ENCODE measurements at places on chromosomes 3 and 15.

DNA sequence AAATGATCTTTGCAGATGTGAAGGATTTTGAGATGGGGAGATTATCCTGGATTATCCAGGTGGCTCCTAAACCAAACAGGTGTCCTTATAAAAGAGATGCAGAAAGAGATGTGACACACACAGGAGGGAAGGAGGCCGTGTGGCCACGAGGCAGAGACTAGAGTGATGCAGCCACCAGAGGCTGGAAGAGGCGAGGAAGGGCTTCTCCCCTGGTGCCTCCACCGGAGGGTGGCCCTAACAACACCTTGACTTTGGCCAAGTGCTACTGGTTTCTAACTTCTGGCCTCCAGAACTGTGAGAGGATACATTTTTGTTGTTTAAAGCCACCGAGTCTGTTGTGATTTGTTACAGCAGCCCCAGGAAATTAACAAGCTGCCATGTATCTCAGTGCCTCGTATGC lies 127.1 kb downstream of the ASB7 start:
- no peak for DNase-seq

DNA sequence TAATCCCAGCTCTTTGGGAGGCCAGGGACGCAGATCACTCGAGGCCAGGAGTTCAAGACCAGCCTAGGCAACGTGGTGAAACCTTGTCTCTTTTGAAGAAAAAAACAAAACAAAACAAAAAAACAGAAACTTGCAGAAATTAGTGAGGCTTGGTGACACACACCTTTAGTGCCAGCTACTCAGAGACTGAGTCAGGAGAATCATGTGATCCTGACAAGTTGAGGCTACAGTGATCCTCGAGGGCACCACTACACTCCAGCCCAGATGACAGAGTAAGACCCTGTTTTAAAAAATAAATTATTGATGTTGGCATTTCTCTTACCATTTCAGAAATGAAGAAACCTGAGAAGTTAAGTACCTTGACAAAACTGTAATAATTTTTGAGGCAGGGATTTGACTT lies 44.6 kb upstream of the CCNB2 start:
- no peak for DNase-seq

GRCh38 chr3:23810343-23811184 lies 4.8 kb downstream of the UBE2E1 start:
- peak; percentile 81 for DNase-seq

DNA sequence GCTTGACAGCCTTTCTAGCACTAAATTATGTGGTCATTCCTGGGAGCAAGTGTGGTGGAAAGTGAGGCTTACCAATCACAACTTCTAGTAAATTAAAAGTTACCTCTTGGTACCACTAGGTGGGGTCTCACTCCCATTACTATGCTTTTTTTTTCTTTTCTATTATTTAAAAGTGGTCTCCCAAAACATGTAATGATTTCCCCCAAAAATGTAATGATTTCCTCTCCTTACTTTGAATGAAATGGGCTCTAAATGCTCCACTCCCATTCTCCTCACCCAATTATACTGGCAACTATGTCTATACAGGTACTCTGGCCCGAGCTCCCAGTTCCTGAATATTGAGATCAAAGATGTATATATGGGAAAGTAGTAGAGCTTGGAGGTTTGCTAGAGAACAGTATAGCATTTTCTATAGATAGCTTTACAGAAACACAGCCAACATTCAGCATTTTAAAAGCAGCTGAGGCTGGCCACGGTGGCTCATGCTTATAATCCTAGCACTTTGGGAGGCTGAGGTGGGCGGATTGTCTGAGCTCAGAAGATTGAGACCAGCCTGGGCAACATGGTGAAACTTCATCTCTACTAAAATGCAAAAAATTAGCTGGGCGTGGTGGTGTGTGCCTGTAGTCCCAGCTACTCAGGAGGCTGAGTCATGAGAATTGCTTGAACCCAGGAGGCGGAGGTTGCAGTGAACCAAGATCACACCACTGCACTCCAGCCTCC lies 70.9 kb downstream of the DCUN1D1 start:
- no peak for DNase-seq

DNA sequence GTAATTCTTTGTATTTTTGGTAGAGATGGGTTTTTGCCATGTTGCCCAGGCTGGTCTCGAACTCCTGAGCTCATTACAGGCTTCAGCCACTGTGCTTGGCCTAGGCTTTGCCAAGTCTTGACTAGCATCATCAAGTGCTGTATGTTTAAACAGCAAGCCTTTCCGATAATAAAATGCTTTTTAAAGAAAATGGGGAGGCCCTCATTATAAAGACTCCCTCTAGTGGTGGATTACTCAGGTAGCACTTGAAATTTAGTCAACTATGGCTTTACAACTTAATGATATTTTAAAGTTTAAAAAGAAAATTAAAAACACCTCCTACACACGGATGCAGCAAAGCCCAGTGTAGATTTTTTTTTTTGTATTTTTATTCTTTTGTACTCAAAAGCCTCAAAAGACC lies 213.6 kb downstream of the GAP43 start:
- DNase-seq, result no peak

GRCh38 chr3:46372492-46373359 lies 2.0 kb downstream of the CCR5 start:
- no peak for DNase-seq

GRCh38 chr15:32852771-32853170 lies 135.0 kb downstream of the GREM1 start:
- DNase-seq, result no peak

- DNase-seq, result no peak
These were observed 49.5 kb upstream of the STXBP5L start for GRCh38 chr3:120858521-120858920.

DNA sequence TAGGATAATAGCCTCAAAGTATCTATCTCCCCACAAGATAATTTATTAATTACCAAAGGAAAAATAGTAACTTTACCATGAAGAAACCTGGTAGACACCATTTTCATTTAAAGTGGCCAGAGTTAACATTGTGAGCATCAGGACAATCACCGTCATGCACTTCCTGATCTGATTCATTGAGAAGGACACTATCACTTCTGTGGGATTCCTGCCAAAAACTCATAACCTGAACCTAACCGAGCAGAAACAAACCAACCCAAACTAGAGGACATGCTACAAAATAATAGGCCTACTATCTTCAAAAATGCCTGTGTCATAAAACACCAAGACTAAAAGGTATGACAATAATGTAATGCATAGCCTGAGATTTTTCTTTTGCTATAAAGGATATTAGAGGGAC lies 39.0 kb downstream of the FSIP1 start:
- DNase-seq, result no peak

DNA sequence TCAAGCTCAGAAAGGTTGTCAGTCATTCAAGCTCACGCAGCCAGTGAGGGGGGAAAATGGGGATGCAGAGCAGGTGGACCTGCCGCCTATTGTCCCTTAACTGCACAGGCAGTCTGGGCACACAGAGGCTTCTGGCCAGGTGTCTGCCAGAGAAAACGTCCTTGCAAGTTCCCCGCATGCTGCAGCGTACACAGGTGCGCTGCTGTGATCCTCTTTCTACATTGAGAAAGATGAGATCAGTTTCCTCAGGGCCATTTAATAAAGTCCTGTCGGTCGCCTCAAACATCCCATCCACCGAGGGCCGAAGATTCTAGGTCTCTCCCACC lies 445 bp upstream of the TSEN2 start:
- no peak for DNase-seq

DNA sequence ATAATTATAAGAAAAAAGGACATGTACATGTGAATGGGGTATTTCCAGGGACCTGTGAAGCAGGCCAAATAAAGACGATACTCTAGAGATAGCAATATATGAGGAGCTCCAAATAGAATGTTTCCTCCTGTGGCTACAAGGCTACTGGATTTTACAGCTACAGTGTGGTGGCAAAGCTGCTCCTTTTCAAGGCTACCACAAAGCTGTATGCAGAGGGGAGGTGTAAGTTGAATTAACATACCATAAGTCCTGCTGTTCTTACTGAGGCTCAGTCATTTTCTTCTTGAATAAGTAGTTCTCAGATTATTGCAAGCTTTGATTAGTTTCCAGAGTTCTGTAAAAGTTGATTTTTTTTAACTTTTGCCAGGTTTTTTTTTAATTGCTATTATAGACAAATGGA lies 1184.6 kb upstream of the EPHA6 start:
- no peak for DNase-seq

- no peak for DNase-seq
These were observed 22.2 kb upstream of the GOLIM4 start for GRCh38 chr3:168117853-168118313.

GRCh38 chr15:60496853-60497252 lies 17.9 kb upstream of the ICE2 start:
- DNase-seq, result no peak

DNA sequence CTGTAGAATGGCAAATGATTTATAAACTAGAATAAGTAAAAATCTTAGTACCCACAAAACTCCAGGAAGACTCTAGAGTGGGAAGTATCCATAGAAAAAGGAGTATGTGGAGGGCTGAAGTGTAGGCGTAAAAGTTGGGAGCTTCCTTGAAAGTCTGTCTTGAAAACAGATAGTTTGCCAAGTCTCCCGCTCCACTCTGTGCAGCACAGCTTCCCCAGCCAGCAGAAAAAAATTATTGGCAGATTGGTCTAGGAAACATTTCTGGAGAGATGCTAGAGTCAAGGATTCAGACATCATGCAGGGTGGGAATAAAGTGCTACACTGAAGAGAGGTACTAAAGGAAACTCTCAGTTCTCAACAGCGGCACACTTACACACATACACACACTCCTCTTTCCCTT lies 53.4 kb upstream of the CD200R1L start:
- DNase-seq, result no peak

GRCh38 chr3:49531715-49532114 lies 22.6 kb upstream of the BSN start:
- no peak for DNase-seq

- DNase-seq, result no peak
These were observed 885 bp downstream of the EFCC1 start for GRCh38 chr3:129001806-129002572.

GRCh38 chr15:63968700-63969099 lies 77.6 kb downstream of the DAPK2 start:
- DNase-seq, result no peak

DNA sequence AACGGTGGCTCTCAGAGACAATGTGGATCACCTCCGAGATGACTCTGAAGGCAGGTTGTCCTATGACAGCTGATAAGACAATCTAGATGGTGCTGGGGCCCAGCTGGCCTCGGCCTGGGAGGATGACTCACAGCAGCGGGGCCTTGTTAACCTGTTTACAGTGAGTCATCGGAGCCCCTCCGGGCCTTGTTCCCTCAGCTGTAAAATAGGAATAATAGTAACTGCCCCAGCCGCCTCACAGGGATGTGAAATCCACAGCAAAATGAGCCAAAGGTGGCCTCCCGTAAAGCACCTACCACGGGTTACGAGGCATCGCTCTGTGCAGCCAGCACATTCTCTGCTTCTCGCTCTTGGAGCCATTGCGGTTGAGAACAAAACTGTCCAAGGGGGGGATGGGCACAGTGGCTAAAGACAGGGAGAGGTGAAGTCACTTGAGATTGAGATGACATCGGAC lies 88.6 kb upstream of the RASGRF1 start:
- DNase-seq, result peak; percentile 43

DNA sequence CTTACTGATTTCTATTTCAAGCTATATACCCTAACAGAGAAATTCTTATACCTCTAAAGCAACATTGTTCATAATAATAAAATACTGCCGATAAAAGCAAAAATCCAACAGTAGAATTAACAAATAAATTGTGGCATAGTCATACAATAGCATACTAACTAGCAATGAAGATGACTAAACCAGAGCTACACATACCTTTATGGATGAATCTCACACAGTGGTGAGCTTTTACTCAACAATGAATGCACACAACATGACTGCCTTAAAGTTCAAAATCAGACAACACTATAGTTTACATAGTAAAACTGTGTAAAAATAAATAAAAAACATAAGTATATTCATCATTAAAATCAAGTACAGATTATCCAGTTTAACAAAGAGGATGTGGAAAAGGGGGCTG lies 99.1 kb downstream of the NR1I2 start:
- no peak for DNase-seq

DNA sequence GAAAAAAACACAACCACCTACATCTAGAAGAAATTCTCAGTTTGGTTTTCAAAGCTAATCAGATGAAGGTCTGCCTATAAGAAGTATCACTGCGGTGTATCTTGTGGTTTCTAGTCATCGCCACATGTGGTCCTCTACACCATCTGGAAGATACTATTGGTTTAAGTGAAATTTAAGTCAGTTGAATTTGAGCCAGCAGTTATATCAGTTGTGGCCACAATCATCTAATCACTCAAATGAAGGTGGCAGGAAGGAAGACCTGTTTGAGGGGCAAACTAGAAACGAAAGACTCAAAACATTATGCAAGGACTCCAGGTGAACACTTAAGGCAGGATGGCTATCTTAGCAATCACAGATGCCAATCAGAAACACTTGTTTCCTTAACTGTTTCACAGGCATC lies 48.7 kb downstream of the ETV5 start:
- no peak for DNase-seq

GRCh38 chr15:43900996-43901395 lies 74.2 kb downstream of the WDR76 start:
- no peak for DNase-seq

DNA sequence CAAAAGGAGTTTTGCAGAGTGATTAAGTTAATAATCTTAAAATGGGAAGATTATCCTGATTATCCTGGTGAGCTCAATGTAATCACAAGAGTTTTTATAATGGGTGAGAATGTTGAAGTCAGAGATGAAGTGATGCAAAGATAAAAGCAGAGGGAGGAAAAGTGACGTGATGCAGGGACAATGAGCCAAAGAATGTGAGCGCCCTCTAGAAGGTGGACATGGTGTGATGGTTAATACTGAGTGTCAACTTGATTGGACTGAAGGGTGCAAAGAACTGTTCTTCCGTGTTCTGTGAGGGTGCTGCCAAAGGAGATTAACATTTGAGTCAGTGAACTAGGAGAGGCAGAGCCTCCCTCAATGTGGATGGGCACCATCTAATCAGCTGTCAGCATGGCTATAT lies 569.6 kb upstream of the AGTR1 start:
- DNase-seq, result no peak

DNA sequence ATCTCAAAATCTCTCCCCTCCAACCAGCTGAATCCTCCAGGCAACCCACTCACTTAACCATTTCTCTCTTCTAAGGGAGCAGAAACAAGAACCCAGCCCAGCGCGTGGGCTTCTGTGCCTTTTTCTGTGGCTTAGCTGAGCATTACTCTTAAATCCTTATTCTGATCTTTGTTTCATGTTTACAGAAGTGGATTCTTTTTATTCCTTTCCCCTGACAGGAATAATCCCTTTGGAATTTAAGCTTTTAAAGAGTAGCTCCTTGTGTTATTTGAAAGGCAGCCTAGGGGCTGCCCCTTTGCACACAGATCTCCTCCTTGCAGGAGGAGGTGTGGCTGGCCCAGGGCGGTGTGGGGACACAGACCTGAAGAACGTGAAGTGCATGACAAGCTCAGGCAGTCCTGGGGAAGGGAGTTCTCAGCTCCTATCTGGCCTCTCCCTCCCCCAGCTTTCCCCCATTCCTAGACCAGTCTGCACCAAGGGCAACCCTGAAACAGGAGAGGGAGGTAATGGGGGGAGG lies 77.1 kb upstream of the UBE2E1 start:
- DNase-seq, result no peak
